AG09309 (cell line): ENCODE measurements at places on chromosomes 13 and 19.

GRCh38 chr19:50835103-50835784, 1.9 kb upstream of the KLK15 start:
- no peak for DNase-seq

DNA sequence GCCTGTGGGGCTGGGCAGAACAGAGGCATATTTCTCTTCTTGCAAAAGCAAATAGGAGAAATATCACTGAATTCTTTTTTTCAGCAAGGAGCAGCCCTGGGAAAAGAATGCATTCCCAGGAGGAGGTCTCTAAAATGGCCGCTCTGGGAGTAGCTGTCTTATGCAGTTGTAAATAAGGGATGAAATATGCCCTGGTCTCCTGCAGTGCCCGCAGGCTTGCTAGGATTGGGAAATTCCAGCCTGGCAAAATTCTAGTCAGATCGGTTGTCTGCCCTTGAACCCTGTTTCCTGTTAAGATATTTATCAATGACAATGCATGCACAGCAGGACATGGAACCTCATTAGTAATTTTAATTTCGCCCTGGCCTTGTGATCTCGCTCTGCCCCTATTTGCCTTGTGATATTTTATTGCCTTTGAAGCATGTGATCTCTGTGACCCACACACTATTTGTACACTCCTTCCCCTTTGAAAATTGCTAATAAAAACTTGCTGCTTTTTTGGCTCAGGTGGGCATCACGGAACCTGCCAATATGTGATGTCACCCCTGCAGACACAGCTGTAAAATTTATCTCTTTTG, 1993.2 kb downstream of the PCDH9 start:
- DNase-seq, result no peak

GRCh38 chr13:87669379-87669978, 1.7 kb upstream of the SLITRK5 start:
- no peak for DNase-seq

- no peak for DNase-seq
Observed at GRCh38 chr19:4606921-4607678, 32.2 kb upstream of the TNFAIP8L1 start.

DNA sequence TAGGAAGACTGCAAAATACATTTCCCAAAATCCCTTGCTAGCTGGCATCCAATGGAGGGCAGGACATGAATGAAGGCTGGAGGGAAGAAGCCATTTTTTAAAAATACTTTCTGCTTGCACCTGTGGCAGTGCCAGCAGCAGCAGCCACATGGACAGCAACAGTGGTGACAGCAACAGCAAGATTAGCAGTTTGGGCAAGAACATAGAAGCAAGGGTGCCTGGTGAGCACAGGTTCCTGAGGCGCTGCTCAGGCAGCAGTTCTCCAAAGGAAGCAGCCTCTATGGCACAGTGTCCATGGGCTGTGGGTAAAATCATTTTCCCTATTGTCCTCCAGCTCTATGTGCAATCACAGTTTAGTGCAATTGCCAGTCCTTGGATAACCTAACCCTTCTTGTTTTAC, 1.3 kb upstream of the FAM216B start:
- no peak for DNase-seq

DNA sequence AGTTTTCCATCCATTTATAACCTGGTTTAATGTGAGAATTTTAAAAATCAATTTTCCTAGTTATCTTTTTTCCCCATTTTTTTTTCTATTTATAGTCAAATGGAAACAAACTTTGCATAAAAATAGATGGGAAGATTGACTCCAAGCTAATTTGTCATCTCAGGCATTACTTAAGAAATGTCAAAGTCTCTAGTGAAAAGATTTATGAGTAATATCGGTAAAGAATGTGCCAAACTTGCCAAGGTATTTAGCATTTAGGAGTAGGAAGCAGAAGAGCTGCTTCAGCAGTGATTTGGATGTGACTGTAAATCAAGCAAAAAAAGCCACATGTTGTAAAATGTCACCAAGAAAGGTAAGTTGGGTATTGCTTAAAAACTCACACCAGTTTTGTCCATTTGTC, 108.6 kb downstream of the LACC1 start:
- DNase-seq, result no peak

DNA sequence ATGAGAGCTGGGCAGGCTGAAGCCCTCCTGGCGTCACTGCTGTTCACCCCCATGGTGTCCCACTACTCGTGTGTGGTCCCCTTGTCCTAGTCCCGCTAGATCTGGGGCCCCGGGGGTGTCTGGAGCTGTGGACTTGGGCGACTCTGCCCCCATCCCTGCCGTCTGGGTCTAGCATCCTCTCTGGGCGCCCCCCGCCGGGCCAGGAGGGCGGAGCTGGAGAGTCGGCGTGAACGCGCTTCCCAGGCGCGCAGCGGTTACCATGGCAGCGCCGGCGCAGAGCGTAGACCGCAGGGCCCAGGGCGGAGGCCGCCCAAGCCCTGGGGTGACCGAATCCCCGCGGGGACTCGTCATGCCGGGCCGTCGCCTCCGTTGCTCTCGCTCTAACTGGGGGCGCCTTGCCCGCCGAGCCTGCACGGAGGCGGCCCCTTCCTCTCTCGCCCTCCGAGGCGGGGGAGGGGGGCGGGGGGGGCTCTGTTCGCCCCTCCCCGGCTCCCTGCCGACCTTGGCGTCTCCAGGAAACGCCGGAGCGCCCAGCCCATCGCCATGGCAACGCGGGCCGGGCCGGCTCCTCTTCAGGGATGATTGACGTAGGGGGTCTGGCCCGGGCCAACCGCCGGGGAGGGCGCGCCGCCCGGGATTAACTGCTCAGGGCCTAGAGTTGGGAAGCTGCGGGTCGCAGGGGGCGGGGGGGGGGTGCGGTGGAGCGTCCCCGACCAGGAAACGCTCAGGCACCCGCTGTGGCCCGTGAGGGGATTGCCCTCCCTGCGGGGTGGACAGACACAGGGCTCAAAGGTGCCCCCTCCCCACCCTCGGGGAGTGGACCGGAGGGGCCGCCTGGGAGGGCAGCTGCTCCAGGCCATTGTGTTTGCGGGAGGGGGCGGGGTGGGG, 8.9 kb downstream of the ISYNA1 start:
- no peak for DNase-seq

DNA sequence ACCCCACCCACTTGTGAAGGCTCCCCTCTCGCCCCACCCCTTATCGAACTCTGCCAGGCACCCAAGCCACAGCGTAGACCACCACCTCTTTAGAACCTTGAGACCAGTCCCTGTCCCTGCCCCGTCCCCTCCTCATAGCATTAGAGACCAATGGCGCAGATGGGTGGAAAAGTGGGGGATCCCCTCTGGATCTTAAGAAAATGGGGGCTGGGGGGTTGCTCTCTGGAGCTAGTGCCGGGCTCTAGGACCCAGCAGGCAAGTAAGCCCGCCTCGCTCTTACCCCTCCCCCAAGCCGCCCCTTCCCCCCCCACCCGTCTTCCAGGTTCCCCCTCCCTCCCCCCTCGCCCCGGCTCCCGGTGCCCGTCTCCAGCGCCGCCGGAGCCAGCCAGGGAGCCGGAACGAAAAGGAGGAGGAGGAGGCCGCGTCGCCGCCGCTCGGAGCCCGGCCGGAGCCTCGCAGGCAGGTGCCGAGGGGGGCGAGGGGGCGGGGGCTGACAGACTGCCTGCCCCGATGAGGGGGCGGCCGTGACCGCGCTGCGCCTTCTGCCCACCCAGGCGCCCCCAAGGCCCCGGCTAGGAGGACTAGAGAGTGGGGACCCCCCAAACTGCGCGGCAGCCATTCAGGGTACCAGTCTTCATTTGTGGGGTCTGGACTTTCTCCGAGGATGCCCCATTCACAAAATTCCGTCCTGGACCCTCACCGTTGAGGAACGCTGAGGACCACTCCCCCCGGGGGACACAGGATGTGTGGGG, at the start of gene SPRED3:
Gene SPRED3 (plus strand): TSS at position 349 of the 752 bp plus-strand sequence. CDS start 1,606 bp downstream, outside the sequence.
- DNase-seq, result no peak

DNA sequence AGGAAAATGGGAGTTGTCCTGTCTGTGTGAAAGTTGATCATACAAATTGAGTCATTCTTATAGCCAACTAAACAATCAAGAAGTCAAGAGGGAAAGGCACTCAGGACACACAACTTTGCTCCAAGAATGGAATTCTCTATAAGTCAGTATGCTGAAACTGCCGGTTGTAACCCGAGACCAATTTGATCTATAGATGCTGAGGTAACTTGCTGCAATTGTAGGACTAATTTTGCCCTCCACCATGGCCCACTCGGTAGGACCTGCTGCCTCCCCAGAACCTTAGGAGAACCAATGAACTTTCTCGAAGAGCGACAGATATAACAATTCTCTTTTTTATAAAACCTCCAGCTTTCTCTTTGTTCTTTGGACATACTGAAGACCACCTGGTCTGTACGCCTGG, 157.0 kb downstream of the RNF17 start:
- no peak for DNase-seq

GRCh38 chr13:50248516-50249143, 233.4 kb downstream of the KCNRG start:
- DNase-seq, result no peak
